Activated CD8-positive, alpha-beta memory T cell treated with anti-CD3 and anti-CD28 coated beads for 24 hours (primary cell): ENCODE measurements at places on chromosomes 16 and 17.

- no peak for DNase-seq
Measured at GRCh38 chr16:73095885-73096421, 48.0 kb upstream of the ZFHX3 start.

GRCh38 chr16:86458149-86458777 is 52.1 kb upstream of the FOXF1 start:
- DNase-seq, result no peak

DNA sequence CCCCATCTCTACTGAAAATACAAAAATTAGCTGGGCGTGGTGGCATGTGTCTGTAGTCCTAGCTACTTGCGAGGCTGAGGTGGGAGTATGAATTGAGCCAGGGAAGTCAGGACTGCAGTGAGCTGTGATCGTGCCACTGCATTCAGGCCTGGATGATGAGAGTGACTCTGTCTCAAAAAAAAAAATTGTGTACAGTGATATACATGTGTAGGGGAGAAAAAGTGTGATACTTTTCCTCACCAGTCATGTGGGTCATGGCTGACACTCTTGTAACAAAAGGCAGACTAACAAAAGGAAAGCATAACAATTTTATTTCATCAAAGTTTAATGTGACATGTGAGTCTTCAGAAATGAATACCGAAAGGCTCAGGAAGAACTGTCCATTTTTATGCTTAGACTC is 2.0 kb upstream of the ABCC12 start:
- no peak for DNase-seq

DNA sequence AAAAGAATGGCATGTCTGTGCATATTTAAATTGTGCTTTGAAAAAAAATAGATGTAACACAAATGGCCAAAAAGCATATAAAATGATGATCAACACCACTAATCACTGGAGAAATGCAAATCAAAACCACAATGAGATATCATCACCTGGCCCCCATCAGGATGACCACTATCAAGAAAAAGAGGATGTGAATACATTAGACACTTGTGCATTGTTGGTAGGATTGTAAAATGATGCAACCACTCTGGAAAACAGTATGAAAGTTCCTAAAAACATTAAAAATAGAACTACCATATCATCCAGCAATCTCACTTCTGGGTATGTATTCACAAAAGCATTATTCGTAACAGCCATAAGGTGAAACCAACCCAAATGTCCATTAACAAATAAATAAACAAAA is 91.5 kb downstream of the SPAG9 start:
- DNase-seq, result no peak

DNA sequence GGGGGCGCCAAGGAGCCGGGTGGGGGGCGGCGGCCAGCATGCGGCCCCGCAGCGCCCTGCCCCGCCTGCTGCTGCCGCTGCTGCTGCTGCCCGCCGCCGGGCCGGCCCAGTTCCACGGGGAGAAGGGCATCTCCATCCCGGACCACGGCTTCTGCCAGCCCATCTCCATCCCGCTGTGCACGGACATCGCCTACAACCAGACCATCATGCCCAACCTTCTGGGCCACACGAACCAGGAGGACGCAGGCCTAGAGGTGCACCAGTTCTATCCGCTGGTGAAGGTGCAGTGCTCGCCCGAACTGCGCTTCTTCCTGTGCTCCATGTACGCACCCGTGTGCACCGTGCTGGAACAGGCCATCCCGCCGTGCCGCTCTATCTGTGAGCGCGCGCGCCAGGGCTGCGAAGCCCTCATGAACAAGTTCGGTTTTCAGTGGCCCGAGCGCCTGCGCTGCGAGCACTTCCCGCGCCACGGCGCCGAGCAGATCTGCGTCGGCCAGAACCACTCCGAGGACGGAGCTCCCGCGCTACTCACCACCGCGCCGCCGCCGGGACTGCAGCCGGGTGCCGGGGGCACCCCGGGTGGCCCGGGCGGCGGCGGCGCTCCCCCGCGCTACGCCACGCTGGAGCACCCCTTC is 484 bp downstream of the FZD2 start:
- DNase-seq, result peak; percentile 71

DNA sequence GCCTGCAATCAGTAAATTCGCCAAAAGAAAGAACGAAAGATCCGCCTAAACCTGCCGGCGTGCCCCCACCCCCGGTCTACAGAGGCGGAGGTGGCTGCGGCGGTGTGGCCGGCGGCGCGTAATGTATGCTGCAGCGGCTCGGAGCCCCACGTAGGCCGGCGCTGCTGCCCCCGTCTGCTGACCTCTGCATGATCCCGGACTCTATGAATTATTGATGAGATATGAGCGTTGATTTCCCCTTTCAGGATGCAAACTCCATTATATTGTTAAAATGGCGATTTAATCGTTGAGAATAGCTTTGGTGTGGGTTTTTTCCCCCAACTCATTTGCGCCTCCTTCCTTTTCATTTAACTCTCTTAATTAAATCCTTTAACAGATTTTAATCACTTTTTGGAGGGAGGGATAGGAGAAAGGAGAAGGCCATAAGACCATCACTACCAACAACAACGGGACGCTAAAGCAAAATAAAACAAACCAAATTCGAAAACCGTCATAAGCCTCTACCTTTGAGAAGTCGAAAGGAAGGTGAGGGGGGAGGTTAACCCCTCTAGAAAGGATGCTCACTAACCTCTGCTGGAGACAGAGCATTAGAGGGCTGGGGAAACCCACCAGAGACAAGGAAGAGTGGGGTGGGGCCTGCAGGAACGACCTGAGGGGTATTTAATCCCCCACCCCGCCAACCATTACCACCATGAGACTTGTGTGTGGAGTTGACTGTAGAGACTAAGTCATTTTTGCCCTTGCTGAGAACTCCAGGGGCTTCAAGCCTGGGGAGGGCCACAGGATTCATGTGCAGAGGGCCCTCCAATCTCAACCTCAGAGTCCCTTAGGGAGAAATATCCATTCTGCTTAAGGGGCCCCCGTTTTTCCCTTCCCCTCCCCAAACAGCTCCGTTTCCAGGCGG is 3.4 kb downstream of the HOXB3 start:
- DNase-seq, result no peak

GRCh38 chr17:4098521-4099209 is 44.2 kb downstream of the ZZEF1 start:
- DNase-seq, result no peak

DNA sequence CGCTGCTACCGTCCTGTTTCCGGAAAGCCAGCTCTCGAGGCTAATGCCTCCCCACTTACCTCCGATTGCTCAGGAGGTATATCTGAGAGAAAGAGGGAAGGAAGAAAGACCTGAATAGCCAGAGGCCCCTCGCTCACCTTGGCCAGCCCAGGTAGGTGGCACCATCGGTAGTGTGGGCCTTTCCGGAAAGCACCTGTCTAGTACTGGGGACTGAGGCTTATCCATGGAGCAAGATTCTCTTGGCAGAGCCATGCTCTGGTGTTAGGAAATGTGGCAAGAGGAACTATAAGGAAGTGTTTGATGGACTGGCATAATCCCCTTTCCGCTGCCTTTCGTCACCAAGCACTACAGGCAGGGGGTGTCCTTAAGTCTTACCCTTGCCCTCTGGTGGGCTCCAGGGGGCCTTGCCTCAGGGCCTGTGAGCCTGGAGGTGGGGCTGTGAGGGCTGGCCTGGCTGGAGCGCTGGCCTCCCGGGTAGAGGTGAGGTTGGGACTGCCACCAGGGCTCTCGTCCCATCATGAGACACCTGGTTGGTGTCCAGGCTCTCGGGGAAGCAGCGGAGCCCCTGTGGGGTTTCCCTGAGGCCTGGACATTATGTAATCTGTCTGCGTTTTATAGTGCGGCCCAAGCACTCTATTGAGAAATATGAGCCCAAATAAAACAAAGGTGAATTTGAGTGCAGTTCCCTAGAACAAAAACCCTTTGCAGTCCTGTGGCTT is 2.9 kb downstream of the CMIP start:
- DNase-seq, result no peak
